ENCODE measurements at places on chromosomes 1 and 21.
A peak's percentile ranks its signal among the peaks of the same experiment; 100 is the strongest.

DNA sequence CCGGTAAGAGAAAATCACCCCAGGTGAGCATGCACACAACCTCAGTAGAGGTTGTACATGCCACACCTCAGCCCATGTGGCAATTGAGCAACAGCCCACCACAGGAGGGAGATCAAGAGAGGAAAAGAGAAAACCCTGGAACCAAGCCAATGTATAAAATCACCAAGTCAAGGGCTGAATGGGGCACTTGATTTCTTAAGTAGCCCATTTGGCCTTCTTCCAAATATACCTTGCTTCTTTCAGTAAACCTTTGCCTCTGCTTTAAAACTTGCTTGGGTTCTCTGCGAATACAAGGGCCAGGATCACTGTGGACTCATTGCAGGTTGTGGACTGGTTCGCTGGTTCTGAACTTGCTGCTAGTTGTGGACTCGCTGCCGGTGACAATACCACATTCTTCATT, 1814.0 kb downstream of the PLA2G4A start:
- DNase-seq = peak; percentile 80

DNA sequence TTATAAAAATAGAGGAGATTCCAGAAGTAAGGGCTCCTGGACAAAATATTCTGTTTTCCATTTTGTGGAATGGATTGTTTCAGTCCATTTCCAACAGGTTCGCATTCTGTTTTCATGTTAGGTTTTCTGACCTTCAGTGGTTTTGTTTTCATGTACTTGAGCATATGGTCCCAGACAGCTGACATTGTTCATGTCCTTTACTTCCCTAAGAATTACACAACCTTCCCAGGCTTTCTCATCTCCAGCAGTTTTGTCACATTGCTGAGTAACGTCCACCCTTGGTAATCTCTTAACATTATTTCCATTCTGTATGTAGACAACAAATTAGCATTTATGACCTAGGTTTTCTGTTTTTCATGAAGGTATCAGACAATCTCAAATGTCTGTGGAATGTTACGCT, 21.0 kb upstream of the ERRFI1 start:
- DNase-seq = no peak

- DNase-seq = no peak
These were observed 61.1 kb downstream of the SDC3 start for GRCh38 chr1:30847358-30847972.

DNA sequence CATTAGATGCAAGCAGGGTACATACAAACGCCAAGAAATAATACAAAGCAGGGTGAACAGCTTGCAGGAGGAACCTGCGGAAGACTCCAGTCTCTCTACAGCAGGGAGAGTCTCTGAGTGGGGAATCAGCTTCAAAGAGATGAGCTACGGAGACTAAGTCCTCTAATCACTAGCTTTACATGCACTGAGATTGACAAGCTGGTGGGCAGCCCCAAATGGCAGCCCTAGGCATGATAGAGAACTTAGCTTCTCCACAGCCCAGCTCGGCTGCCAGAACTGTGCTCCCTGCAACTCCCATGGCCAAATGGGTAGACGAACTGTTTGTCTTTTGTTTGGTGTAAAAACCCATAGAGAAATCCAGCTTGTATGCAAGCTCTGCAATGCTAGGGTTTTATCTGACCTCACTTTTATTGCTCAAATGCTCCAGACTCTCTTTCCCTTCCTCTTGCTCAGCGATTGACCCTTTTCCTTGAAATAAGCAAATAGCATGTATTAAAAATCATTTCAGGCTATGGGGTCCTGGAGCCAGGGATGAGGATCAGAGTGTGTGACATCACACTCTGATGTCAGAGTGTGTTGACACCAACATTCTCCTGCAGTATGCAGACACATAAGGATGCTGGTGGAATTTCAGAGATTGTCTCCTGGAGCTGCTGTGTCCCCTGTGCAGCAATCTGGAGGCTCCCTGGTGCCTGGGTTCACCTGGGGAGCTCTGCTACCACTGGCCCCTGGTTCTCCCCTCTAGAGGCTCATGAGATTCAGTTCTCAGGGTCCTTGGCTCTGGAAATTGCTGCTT, 238.5 kb downstream of the TTLL7 start:
- DNase-seq = no peak

DNA sequence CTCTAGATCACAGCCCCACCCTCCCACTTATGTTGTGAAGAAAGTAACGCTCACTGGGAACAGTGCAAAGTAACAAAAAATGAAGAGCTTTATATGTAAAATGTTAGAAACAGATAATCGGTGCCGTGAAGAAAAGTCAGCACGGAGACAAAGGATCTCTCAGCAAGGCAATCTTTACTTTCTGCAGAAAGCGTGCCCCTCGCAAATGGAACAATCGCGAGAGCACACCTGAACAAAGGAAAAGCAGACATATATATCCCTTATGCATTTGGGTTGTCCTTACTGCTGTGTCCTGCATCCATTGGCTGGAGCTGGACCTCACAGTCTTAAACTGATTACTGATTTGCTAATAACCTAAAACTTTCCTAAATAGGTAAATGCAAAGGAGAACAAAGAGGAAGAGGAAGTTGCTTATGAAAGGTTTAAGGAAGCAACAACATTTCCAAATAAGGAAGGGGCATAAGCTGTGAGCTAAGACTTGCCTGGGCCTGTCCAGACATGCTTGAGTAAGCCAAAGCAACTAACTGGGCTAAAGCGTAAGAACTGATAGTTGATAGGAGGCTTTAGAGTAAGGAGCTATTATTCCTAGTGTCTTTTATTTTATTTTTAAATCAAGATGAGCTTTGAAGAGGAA, 89.7 kb downstream of the GTF2B start:
- no peak for DNase-seq

GRCh38 chr1:224435318-224435763, 744 bp upstream of the WDR26 start:
- no peak for DNase-seq

- DNase-seq = no peak
These were observed 14.8 kb upstream of the RNF220 start for GRCh38 chr1:44390277-44390676.

GRCh38 chr1:211610779-211611556, 32.0 kb upstream of the SLC30A1 start:
- DNase-seq = no peak

DNA sequence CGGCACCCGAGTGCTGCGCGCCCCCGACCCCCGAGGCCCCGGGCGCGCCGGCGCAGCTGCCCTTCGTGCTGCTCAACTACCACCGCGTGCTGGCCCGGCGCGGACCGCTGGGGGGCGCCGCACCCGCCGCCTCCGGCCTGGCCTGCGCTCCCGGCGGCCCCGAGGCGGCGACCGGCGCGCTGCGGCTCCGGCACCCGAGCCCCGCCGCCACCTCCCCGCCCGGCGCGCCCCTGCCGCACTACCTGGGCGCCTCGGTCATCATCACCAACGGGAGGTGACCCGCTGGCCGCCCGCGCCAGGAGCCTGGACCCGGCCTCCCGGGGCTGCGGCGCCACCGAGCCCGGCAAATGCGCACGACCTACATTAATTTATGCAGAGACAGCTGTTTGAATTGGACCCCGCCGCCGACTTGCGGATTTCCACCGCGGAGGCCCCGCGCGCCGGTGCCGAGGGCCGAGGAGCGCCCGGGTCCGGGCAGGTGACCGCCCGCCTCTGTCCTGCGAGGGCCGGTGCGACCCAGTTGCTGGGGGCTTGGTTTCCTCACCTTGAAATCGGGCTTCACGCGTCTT, 49.0 kb downstream of the SIM2 start:
- DNase-seq = peak; percentile 62

GRCh38 chr1:219276049-219276738, 102.5 kb downstream of the LYPLAL1 start:
- DNase-seq = peak; percentile 68

- no peak for DNase-seq
These were observed 203.2 kb downstream of the FGGY start for GRCh38 chr1:59499943-59500569.

DNA sequence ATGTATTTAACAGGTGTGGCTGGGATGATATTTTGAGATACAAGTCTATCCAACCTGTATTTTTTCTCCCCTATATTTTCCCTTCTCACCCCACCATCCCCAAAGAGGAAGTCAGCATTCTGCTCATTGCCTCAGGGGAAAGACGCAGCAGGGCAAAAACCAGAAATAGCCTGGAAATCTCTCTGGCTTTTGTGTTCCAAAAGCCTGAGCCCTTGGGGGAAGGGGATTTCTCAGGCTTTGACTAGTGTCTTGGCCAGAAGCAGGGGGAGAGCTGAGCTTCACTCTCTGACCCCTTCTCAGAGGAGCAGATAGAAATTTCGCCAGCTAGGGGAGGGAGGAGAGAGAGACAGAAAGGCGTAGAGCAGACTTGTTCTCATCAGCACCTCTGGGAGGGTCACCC, 244.7 kb downstream of the RRAGC start:
- no peak for DNase-seq

DNA sequence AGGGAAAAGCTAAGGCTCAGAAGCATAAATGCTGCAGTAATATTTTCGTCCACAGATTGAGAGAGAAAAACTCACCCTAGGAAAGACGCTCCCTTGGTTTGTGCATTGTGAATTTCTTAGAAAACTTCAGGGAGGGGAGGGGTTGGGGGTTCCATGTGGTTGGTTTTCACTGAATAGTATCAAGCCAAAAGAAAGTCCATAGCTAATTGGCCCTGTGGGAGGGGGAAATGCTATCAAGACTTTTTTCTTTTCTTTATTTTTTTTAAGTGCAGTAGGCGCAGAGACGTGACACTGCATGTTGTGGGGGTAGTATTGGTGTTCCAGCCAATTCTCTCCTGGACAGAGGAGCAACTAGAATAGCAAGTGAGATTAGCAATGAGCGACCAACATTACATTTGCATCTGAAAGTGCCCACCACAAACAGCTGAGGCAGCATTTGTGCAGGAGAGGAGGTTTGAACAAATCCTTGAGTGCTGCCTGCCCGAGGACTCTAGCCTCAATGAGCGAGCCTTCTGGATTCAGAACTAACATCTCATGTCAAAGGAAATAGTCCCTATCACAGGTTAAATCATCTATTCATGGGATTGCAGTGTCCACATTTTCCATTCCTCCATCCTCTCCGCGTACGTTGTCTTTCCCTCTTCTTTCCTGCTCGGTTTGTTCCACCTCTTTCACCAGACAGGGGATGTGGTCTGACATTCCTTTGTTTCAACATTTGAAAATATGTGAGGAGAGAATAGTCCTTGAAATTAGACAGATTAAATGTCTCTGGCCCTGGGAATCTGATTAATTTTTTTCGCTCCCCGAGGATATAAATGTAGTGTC, 118.0 kb upstream of the MARK1 start:
- no peak for DNase-seq

DNA sequence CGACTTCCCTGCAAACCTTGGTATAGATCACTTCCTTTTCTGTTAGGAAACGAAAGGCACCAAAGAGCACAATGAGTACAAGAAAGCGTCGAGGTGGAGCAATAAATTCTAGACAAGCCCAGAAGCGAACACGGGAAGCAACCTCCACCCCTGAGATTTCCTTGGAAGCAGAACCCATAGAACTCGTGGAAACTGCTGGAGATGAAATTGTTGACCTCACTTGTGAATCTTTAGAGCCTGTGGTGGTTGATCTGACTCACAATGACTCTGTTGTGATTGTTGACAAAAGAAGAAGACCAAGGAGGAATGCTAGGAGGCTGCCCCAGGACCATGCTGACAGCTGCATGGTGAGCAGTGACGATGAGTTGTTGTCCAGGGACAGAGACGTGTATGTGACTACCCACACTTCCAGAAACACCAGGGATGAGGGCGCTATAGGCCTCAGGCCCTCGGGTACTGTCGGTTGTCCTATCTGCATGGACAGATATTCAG, 18.5 kb downstream of the FAM89A start:
- DNase-seq = no peak

DNA sequence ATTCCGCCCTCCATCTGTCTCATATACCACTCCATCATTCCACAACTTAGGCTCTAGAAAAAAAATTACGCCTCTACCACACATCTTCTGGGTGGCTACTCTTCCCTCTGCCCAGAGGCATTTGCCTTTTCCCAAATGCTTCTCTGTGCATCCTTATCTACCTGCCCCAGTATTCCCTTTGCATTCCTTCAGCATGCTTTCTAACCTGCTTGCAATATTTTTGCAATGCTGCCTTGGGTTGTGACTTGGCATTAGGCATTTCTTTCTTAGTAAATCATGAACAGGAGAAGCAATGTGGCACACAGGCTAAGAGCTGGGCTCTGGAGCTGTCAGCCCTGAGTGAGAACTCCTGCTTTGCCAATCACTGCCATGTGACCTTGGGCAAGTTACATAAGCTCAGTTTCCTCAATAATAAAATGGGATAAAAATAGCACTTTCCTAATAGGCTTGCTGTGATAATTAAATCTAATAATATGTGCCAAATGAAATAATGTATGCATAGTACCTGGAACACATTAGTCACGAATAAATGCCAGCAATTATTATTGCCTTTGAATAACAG, 276.0 kb downstream of the ASTN1 start:
- DNase-seq = no peak

- no peak for DNase-seq
These were observed 545.4 kb downstream of the ADGRL2 start for GRCh38 chr1:82346141-82346540.

GRCh38 chr1:165162671-165163241, 193.8 kb downstream of the LMX1A start:
- peak; percentile 83 for DNase-seq

DNA sequence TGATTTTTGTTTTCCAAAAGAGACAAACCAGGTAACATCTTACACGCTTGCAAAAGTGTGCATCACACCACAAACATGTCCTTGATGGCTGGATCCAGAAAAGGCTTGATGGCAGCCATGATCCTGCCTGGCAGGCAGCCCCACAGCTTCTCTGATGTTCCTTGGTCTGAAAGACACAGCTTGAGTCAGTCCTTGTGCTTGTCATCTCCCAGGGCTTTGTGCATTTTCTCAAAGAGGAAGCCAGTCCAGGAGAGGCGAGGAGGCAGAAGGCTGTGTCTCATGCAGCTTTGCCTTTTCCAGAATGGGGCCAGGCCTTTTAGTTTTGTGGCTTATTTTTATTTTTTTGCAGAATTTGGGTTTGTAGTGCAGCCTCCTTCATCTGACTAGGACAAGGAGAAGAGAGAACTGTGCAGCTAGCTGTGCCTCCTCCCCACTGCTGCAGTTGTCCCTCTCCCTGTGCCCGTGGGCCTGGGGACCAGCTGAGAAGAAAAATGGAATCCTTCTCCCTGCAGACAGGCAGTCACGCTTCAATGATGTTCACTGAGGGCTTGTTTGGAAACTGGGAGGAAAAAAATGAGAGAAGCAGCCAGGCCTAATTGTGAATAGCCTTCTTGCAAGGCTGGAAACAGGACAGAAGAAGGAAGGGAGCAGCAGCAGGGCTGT, 7.4 kb downstream of the FNDC5 start:
- no peak for DNase-seq

DNA sequence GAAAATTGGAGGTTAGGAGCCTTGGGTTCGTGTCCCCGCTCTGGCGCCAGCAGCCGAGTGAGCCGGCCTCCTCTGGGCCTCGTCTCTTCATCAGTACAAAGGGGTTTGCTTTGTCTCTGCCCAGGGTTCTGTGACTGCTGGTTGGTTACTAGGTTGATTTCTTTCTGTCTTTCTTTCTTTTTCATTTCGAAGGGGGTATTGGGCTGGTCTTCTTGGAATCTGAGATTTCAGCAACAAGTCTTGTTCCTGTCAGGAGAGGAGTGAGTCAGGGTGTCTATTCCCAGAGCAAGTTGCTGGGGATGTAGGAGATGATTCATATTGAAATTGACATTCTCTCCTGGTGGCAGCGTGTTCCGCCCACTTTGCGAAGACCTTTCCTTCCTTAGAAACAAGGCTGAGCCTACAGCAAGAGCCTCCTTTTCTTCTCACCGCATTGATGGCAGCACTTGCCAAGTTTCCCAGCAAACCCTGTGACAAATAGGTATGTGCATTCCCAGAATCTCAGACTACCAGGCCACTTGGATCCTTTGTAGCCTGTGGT, 79.2 kb downstream of the MAN1C1 start:
- DNase-seq = no peak

- DNase-seq = no peak
These were observed 643 bp downstream of the CFAP298 start for GRCh38 chr21:32611471-32611997.
